ENCODE measurements at places on chromosomes 12 and 14. TPM values are rescaled to one million over a fixed set of nuclear protein-coding genes. Genes with fewer than 3 reads are reported as not detected.

PTGR2 gene
- total RNA-seq, result 3.2 TPM

KRT71 gene
- not detected for total RNA-seq

MYH6 gene
- total RNA-seq, result 0.05 TPM

OAS3 gene
- total RNA-seq, result 94.5 TPM

RNF212B gene
- not detected for total RNA-seq

SLC25A47 gene
- total RNA-seq, result not detected

CATSPERB gene
- total RNA-seq, result under 0.01 TPM

SPRYD4 gene
- 2.4 TPM for total RNA-seq

PHETA1 gene
- total RNA-seq, result 9.5 TPM

GPR162 gene
- 0.30 TPM for total RNA-seq

RIMBP2 gene
- not detected for total RNA-seq

SMCO2 gene
- total RNA-seq, result not detected

RAD9B gene
- 0.07 TPM for total RNA-seq

KRT78 gene
- total RNA-seq, result not detected

GNB3 gene
- 0.20 TPM for total RNA-seq

Measured in mammary microvascular endothelial cell (primary cell).